ENCODE measurements at places on chromosomes 3 and 15.

DNA sequence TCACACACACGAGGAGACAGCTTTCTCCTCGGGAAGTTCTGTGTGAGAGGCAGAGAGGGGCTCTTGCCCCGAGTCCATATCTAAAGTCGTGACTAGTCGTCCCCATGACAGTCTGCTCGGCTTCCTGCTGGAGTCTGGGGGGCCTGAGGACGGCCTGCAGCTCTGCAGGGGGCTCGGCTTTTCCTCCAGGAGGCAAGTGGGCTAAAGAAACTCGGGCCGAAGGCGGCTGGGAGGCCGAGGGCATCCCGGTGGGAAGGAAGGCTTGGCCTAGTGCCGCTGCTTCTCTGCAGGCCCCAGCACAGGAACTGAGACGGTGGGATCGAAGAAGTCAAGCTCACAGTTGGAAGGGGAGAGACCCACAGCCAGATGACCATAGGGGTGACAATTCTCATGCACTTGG, 25.4 kb upstream of the PIGZ start:
- DNase-seq: no peak

DNA sequence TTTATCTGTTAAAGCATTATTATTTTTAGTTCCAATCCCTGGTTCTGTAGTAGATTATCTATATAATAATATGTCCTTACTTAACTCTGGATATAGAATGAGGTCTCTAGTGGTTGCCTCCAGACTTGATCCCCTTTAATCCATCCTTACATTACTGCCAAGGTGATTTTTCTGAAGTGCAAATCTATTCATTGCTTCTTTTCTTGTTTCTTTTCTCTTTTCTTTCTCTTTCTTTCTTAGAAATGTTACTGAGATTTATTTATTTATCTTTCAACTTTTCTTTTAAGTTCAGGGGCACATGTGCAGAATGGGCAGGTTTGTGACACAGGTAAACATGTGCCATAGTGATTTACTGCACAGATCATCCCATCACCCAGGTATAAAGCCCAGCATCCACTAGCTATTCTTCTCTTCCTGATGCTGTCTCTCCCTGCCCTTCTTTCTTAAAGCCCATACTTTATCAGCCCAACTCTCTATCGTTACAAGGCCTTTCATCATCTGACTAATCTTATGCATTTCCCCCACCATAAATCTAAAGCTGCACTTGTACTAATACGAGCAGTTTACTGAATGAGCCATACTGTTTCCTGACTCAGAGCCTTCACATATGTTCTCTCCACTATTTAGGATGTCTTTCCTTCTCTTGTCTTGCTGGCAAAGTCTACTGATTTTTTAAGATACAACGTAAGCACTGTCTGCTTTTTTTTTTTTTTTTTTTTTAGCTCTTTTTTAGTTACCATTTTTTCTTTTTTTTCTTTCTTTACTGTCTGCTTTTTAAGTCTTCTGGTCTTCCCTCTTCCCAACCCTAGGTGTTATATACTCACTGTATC, 4.6 kb downstream of the GLCE start:
- no peak for DNase-seq

DNA sequence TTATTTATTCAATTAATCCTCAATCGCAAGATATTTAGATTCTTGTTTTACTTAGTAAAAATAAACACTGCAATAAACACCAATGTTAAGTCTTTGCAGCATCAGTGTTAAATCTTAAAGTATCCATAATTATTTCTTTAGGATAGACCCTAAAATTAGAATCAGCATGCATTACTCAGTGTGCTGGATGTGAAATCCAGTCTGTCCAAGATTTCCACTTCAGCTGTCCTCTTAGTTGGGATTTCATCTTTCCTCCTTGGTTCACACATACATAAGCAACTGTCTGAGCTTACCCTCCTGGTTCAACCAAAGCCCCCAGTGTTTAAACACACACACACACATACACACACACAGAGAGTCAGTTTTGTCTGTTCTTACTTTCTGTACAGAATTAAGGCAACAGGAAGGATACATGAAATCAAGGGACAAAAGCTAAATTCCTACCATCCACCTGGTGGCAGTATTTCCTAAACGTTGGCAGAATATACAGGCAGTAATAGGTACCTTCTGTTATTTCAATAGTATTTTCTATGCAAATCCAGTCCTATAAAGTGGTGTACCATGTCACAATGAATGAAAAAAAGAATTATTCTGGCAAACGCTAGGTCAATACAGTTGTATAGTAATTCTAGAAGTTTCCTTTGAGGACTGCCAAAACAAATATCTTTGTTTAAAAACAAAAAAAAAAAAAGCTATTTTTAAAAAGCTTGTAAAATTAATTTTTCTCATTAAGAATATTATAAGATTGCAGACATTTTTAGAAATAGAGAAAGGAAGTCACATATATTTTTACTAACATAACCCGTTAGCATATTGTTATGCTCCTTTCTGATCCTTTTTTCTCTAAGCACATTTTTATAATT, 27.3 kb upstream of the DMXL2 start:
- DNase-seq: peak; percentile 18

DNA sequence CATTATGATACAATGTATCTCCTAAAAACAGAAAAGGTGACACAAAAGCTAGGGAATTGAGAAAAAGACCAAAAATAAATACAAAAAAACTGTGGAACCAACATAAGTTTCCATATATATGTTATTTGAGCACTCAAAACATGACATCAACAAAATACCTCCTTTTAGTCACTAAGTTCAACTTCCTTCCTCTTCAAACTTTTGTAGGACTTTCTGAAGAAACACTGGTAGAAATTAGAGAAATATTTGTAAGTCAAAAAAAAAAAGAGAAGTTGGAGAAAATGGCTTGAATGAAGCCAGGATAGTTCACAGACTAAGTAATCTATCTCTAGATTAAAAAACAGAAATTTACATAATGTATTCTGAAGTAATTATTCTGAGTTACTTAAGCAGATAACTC, 208.4 kb upstream of the ALCAM start:
- no peak for DNase-seq

GRCh38 chr3:195036203-195036505, 234.8 kb downstream of the XXYLT1 start:
- DNase-seq: no peak

GRCh38 chr15:71437404-71437803, 322.1 kb downstream of the THSD4 start:
- DNase-seq: no peak

DNA sequence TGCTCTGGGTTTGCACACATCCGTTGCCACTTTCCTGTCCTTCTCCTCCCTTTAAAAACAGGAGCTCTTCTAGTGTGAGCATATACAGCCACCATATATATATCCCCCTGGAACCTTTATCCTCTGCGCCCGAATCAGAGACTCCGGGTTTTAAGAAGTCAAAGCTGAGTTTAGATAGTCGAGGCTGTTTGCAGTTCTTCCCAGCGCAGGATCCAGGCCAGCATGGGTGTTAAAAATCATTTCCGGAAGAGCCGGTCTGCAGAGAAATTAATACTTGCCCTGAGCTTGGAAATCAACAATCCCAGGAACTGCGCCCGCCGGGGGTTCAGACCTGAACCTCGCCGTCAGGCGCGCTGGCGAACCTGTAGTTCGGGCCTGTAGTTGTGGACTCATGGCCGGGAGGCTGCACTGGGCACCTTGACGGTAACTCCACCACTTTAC, 2.3 kb downstream of the SHOX2 start:
- no peak for DNase-seq

DNA sequence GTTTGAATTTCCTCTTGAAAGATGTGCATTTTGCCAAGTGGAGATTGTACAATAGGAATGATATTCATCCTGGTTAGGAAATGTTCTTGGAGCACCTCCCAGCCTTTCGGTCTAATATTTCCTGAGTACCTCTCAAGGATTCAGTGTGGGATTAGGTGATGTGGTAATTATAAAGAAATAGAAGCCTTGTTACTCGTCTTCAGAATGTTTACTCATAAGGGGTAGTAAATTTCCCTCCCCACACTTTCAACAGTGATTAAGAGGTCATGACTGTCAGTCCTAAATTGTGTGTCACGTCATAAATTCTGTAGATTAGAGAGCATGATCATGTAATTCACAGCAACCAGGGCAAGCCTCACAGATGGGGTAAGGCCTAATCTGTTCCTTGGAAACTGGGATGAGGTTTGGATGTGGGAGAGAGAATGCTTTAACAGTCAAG, 633.1 kb upstream of the TBL1XR1 start:
- DNase-seq: no peak

GRCh38 chr3:109772520-109772919, 435.2 kb upstream of the DPPA4 start:
- DNase-seq: no peak

- DNase-seq: no peak
Observed at GRCh38 chr15:39273717-39274411, 307.0 kb upstream of the THBS1 start.

DNA sequence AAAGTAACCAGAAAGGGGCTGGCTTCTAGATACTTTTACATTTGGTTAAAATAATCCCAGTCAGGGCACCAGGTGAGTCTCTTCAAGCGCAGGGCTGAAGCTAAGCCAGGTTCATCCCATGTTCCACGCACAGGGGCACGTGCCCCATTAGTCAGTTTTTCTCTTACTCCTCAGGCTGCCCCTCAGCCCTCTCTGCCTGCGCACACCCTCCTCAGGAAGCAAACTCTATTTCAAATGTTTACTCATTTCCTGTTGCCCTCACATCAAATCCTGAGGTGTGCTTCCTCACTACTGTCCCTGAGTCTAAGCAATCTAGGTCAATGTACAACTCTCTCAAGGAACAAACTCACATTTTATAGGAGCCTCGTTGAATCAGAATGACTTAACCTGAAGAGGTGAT, 48.5 kb downstream of the THBS1 start:
- no peak for DNase-seq

DNA sequence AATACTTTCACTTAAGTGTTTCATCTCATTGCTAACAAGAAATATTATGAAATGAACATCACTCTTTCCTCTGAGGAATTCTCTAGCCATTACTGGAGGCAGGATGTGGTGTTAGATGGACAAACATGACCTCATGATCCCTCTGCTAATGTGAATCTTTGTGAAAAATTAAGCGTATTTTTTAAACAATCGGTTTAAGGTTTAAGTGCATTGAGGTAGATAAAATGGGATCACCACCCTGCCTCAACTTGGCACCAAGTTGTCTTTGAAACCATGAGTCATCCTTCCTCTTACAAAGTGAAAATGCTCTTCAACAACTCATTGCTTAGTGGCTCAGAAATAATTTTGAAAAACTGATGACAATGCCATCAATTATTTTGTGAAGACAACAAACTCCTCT, 76.0 kb upstream of the DCBLD2 start:
- no peak for DNase-seq

DNA sequence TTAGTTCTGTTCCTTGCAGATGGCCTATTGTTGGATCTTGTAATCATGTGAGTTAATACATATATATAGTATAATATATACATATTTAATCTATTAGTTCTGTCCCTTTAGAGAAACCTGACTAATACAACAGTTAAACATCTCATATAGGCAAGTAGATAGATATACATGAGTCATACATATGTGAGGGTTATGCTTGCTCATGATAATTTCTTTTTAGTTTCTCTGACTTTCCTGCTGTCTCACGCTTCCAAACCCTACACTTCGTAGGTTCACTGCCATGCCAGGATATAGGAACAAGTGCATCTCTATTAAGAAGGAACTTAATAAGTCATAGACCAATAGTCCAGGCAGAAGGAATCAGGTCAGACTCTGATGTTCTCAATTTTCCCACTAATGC, 16.8 kb upstream of the CLDN16 start:
- no peak for DNase-seq

GRCh38 chr3:30700702-30701321, 94.4 kb downstream of the TGFBR2 start:
- no peak for DNase-seq

DNA sequence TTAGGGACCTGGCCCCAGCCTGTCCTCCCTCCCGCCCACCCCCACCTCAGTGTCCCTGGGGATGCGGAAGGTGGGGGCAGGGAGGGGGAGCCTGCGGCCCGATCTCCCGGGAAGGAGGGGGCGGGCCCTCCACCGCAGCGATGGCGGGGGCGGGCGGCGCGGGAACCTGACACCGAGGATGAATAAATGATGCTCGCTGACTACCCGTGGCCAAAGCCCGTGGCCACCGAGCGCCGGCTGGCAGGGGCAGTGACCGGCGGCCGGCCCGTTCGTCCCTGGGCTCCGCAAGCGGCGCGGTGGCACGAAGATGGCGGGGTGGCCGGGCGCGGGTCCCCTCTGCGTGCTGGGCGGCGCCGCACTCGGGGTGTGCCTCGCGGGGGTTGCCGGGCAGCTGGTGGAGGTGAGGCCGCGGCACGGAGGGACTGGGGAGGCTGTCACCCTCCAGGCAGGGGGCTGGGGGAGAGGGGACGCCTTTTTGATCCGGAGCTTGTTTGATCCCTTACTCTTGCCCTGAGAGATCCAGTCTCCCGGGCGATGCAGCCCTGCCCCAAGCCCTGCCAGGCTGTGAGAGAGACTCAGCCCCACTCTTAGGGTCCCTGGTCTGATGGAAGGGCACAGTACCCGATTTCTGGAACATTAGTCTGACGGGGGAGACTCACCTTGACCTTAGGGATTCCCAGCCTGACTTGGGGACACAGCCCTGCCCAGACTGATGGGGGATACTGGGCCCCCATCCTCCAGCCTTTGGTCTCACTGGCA, at the start of gene TMIE:
TSS of gene TMIE (plus strand) at position 212 of the 759 bp plus-strand sequence. CDS start at position 308, 96 bp downstream.
- no peak for DNase-seq

DNA sequence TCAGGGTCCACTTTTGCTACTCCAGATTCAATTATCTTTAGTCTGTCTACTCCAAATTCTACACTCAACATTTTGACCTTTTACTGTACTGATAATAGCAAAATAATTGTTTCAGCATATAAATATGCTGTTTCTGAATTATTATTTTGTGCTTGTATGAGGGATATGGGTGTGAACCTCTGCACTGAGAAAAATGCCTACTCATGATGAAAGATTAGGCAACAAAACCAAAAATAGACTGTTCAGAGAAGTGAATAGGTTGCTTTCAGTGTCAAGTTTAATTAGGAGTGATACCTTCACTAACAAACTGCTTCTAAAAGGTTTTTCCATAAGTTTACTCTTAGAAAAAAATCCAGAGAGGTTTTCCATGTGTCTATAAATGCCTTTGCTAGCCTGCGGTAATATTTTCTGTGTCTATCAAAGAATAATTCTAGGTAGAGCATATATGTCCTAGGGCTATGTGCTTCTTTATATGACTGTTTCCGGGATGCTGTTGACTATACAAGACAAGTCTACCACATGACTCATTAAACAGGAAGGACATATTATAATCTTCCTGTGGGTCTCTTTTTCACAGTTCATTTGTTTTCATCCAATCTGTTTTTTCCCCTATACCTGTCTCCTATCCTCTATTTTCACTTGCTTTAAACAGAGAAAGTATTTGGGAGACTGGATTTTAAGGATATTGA, 218.5 kb upstream of the TTC14 start:
- DNase-seq: no peak

GRCh38 chr3:65583188-65583587, 455.5 kb downstream of the MAGI1 start:
- no peak for DNase-seq

- peak; percentile 9 for DNase-seq
Observed at GRCh38 chr3:115814778-115815380, 191.6 kb downstream of the GAP43 start.

GRCh38 chr3:119647843-119648575, 12.4 kb downstream of the POPDC2 start:
- DNase-seq: no peak

- no peak for DNase-seq
Observed at GRCh38 chr15:81097890-81098280, 36.2 kb upstream of the CFAP161 start.

GRCh38 chr15:49490966-49491365, 67.9 kb downstream of the FGF7 start:
- no peak for DNase-seq
